Glomerular endothelial cell (primary cell): ENCODE measurements at places on chromosomes 7 and 10. TPM values are rescaled to one million over a fixed set of nuclear protein-coding genes. Genes with fewer than 3 reads are reported as not detected.

- no peak for DNase-seq
Observed at GRCh38 chr7:128724743-128725142, 14.4 kb upstream of the CALU start.

DNA sequence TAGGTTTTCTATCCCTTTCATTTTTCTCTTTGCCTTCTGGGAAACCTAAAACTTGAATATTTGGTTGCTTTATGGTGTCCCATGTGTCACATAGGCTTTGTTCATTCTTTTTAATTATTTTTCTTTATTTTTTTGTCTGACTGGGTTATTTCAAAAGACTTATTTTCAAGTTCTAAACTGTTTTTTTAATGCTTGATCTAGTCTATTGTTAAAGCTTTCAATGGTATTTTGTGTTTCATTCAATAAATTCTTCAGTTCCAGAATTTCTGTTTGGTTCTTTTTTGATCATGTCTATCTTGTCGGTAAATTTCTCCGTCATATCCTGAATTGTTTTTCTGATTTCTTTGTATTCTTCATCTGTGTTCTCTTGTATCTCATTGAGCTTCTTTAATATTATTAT lies 86.8 kb downstream of the NPS start:
- no peak for DNase-seq

GRCh38 chr10:83373671-83374070 lies 765.6 kb upstream of the GHITM start:
- DNase-seq = peak; percentile 12

GRCh38 chr10:114322344-114322743 lies 82.0 kb downstream of the AFAP1L2 start:
- no peak for DNase-seq

- no peak for DNase-seq
Observed at GRCh38 chr10:63717027-63717715, 196.0 kb downstream of the REEP3 start.

DNA sequence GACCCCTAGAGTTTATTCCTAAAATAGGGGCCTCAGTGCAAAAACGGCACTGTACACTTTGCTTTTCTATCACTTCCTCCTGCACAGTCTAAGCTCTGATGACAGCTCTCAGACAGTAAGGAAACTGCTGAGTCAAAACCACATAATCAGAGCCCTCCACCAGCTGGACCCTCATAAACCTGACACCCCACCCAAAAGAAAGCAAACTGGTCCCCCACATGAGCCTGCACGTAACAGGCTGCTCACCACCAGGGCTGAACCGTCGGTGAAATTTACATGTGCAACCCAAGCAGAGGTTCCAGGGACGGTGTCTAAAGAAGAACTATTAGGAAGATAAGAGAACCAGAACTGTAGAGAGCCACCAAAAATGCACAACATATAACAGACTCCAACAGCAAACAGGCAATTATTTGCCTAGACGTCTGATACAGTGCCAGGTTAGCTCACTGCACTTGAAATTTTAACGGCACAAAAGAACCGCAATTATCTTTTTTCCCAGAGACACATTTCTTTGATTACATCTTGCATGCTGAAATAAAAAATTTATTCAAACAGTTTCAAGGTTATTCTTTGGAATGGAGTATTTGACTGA lies 19.6 kb downstream of the SGMS1 start:
- no peak for DNase-seq

DNA sequence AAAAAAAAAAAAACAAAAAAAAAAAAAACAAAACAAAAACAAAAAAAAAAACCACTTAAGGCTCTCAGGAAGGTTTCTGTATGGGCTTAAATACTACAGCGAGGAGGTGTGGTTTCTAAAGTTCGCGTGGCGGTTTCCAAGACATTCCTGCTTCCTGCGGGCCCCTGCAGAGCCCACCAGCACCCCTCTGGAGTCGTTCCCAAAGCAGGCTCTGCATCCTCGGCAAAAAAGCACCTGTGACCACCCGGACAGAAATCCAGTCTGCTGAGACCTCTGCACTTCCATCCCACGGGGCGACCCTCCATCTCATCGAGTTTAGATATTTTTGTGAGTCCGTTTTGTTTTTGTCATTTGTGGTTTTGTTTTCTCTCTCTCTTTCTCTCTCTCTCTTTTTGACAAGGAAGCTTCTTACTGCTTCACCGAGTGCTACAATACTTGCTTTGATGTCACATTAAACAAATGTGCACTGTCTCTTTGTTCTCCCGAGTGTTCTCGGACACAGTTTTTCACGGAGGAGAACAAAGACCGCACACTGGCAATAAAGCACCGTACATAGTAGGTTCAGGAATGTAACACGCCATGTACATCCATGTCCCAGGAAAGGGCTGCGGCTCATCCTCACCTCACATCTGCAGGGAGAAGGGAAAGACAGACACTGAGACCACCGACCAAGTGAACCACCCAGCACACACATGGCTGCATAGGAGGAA lies 21.5 kb downstream of the PDGFA start:
- no peak for DNase-seq

FANK1 gene
- total RNA-seq = 4.8 and 11.4 TPM in 2 replicates

SPDYE2 gene
- not detected in 2 replicates for total RNA-seq

DNA sequence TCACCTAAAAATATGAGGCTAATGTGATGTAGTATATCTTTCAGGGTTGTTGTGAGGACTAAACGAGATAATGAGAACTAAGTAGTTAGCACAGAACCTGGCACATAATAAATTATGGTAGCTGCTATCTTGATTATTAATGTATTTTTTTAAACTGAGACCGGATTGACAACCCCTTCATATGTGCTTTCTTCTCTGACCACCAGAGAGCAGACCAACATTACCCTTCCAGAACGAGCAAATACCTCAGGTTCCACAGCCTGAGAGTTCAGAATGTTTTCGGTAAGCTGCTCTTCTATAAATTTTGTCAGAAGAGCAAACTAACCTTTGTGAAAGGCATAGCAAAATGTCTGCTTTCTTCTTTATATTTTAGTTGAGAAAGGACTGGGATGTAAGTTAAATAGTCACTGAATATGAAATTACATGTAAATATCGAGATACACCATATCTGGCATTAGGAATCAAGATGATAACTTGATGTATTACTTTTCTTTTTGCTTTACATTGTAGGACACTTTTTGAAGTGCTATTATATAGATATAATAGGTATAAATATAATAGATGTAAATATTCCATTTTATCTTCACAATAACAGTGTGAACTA lies 13.6 kb upstream of the BPGM start:
- peak; percentile 56 for DNase-seq

DNA sequence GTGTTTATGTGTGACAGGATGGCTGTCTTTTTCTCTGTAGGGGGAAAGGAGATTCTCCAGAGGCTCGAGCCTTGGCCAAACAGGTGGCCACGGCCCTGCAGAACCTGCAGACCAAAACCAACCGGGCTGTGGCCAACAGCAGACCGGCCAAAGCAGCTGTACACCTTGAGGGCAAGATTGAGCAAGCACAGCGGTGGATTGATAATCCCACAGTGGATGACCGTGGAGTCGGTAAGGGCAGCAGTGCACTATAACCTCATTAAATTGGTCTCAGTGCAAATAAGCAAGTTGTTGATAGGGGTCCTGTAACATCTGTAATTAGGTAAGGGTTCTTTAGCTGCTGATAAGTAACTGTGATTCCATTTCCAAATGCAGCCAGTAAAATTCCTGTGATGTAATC lies 56.4 kb downstream of the AP3M1 start:
- DNase-seq = no peak

DNA sequence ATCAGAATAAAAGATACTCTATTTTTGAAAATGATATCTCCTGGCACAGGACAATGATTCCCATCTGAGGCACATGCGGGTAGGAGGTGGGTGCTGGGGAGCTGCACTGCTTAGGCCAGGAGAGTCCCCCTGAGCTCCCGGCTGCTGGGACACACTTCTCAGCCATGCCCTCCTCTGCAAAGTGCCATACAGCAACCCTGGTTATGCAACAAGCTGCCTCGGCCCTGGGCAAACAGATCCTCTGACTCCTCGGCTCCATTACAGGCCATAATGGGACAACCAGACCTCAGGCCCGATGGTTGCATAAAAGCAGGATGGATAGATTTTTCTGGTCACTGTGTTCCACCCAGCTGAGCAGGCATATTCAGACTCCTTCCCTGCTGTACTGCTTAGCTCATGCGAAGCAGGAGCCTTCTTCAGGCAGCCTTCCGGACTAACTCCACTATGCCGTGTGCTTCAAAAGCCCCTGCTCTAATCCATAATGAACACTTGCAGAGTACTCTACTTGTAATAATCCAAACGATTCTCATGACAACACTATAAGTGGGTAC lies 6.5 kb upstream of the LEP start:
- no peak for DNase-seq
